GM03348 (cell line): ENCODE measurements at places on chromosomes 6 and 20.

DNA sequence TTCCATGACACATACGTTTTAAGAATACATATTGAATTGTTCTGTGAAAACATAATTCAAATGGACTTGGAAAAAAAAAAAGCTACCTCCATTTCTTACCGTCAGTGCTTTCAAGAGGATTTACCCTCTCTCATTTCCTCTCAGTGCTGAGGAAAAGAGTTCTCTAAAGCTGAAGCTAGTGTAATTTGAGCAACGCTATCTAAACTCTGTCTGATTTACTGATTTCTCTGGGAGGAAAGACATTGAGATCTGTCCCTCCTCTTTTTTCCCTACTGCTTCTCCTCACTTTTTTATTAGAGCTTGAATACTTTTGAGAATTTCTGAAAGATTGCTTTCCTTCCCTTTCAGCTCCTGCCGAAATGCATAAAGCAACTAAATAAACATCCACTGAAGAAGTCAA, 41.2 kb upstream of the GRIK2 start:
- no peak for DNase-seq

DNA sequence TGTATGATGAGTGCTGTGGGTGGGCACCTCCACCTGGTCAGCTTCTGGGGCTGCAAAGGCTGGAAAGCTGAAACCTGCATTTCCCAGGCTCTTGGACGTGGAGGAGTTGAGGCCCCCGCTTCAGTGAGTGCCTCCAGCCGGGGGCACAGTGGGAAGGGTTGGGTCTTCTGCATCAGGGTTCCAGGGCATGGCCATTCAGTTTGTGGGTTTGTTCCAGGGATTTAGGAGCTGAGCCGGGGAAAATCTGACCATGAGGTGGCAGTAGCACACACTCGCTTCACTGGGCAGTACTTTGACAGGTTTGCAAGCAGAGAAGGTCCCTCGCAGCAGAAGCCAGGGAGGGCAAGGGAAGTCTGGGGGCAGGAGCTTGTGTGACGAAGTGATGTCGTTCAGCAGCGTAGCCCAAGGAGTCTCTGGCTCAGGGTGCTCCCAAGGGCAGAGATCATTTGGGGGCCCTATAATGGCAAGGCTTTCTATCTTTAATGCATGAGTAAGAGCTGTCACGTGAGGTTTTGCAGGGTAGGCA, 69.5 kb upstream of the SULF2 start:
- DNase-seq = peak; percentile 28

DNA sequence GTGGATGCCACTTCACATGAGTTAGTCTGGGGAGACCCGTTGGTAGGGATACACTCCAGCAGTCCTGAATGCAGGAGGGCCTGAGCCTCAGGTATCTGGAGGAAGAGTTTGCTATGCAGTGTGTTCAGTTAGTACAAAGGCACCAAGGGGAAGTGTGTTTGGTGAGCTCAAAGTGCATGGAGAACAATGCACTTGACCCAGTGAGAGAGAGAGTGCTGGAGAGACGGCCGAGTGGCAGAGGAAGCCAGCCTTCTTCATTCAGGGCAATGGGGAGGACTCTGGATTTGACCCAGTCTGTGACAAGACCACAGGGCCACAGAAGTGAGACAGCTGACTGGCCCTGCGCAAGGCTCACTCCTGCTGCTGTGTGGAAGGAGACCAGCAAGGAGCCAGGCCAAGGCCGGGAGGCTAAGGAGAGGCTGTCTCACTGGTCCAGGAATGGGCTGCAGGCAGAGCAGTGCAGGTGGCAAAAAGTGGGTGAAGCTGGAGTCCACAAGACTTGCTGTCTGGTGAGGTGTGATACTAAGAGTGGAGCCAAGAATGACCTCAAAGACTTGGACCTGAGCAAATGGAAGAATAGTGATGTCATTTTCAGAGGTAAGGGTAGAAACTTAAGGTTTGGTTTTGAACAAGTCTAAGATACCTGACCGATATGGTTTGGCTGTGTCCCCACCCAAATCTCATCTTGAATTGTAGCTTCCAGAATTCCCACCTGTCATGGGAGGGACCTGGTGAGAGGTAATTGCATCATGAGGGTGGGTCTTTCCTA, 38.0 kb downstream of the PDE10A start:
- no peak for DNase-seq

GRCh38 chr20:33640287-33640686, 21.8 kb upstream of the C20orf144 start:
- DNase-seq = no peak

DNA sequence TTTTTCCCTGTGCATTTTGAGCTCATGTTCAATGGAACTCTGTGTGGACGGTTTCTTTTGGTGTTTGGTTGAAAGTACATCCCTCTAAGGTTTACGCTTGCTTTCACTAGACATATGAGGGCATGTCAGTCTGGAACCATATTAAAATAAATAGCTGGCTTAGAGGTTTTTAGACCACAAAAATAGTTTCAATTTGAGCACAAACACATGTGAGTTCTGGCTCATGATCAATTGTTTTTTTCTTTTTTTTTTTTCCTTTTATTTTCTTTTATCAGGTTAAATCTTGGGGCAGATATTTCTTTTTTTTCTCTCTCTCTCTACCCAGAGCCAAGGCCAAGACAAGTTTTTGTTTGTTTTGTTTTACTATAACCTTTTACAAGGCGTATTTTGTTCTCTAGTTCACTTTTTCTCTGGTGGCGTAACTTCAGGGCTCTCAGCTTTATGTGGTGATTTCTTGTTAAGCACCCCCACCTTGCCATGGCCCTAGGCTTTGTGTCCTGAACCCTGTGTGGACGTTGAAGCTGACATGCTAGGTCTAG, 92.9 kb downstream of the SHLD1 start:
- DNase-seq = no peak

- no peak for DNase-seq
Measured at GRCh38 chr20:37542281-37542680, 14.6 kb upstream of the BLCAP start.

GRCh38 chr6:160427312-160428068, 79.3 kb downstream of the SLC22A3 start:
- DNase-seq = no peak

DNA sequence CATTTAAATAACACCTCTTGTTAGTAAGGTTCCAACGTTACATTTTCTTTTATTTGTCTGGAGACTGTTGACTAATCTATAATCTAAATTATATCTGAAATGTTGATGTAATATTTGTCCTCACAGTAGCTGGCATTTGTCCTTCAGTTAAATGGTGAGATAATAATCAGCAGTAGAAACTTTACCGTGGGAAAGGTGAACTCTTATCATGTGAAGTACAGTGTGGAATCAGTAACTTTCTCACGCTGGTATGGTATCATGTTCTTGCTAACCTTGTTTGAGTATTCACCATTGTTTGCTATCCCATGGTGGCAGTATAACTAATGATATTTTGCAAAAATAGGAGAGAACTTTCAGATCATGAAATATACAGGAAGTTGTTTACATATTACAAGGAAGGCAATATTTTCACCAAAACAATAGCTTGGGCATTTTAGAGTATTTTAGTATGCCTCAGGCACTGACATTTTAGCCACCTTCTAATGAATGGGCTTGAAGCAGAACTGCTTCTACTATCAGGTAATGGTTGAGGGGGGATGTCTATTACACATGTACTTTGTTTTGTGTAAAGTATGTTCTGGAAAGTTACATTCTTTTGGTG, 4.8 kb downstream of the GMNN start:
- no peak for DNase-seq

DNA sequence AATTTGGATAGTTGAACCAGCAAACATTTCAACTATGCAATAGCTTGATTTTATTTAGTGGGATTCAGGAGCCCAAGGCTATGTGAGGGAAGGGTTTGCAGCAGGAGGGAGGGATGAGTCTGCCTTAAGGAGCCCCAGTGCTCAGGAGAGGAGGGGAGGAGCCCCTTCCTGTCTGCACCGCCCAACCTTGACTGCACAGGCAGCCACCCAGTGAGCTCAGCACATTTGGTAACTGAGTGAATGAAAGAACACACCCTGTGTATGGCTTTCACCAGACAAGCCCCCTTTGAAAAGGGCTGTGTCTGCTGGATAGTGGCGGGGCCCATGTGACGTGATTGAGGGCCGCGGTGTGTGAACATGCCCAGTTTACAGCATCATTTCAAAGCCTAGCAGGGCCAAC, 17.0 kb downstream of the DACT2 start:
- DNase-seq = no peak

DNA sequence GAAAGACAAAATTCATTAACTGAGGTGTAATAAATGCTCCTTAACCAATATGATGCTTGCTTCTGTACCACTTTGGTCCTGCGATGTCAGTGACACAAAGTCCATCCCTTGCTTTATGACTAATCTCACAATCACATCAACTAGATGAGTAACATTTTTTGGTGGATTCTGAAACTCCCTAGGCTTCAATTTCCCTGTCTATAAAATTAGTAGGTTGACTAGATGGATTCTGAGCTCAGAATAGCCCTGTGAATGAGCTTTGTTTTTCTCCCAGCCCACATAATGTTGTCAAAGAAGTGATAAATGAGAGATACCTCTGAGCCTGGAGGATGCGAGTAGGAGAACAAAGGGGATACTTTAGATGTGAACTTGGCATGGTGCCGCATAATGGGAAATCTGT, 9.1 kb downstream of the TXLNB start:
- no peak for DNase-seq

DNA sequence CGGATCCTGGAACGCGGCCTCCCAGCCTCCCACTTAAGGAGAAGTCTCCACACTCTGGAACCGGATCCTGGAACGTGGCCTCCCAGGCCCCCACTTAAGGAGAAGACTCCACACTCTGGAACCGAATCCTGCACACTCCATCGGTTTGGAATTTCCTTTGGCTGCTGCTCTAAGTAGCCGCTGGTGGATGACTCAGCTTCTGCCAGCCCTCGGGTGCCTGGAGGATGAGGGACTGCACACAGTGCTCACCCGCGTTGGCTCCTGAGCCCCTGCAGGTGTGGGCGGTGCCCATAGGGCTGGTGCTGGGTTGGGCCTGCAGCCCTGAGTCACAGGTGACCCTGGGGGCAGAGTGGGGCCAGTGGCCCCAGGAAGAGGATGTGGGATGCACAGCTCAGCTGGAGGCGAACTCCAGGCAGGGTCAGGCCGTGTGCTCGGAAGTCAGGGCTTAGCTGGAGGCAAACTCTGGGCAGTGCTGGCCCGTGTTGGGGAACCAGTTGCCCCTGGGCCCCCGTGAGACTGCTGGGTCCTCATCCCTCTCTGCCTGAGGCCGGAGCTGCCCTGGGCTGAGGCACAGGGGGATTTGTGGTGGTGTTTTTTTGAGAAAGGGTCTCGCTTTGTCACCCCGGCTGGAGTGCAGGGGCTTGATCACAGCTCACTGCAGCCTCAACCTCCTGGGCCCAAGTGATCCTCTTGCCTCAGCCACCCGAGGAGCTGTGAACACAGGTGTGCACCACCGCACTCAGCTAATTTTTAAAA, 13.9 kb upstream of the TNFRSF6B start:
- peak; percentile 94 for DNase-seq

DNA sequence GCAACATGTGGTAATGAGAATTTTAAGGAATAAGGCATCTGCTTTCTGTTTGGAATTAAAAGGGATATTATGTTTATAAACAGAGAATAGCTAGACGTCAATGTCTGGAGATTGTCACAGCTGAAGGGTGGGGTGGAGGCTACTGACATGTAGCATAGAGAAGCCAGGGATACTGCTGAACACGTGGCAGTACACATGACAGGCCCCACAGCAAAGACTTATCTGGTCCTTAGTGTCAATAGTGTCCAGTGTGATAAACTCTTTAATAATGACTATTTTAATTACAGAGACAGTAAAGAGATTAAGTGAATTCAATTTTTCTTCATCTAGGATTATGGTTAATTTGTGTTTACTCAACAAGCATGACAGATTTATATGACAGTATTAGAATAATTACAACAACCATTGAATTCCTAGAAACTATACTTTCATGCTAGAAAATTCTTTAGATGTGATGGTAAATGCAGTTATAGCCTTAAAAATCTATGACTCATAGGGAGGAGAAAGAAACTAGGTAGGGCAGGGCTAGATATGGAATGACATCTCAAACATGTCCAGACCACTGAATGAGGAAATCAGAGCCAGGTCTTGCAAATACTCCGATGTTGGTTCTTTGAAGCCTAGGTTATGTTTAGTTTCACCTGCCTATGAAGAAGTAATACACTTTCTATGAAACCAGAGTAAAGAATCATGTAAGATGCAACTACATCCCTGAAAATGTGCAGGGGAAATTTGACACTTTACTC, 399.5 kb downstream of the PHF3 start:
- DNase-seq = no peak

DNA sequence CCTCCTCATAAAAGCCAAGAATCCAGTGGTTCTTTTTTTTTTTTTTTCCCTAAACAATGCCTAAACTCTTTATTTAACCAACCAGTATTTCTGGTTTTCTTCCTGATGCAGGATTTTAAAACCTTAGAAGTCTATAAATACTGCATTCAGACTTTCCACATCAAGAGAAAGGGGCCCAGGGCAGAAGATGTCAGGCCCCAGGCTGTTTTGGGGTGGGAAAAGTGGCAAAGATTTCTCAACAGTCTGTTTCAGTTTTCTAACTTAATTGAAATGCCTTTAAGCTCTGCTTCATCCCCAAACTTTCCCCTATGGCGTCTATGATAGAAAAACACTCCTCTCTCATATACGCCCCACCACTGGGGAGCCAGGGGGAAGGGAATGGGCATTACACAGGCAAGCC, 33.1 kb downstream of the QRSL1 start:
- no peak for DNase-seq

DNA sequence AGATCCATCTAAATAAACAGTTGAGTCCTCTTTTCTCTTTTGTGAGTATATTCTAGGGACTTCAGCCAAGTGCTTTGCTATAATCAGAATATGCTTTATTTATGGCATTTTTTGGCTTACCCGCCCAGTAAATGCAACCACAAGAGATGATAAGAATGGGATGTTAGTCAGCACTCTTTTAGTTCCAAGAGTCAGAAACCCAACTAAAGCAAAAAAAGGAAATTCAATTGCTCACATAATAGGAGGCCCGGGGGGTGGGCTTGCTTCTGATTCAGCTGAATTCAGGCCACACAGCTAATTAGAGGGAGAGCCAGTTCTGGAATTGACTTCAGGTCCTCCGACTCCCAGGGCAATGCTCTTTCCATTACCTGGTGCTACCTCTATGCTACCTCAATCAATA, 250.6 kb downstream of the FARS2 start:
- peak; percentile 72 for DNase-seq

GRCh38 chr6:18427296-18427695, 40.1 kb downstream of the RNF144B start:
- no peak for DNase-seq

- DNase-seq = no peak
Measured at GRCh38 chr6:33994472-33995308, 151.2 kb downstream of the GRM4 start.

DNA sequence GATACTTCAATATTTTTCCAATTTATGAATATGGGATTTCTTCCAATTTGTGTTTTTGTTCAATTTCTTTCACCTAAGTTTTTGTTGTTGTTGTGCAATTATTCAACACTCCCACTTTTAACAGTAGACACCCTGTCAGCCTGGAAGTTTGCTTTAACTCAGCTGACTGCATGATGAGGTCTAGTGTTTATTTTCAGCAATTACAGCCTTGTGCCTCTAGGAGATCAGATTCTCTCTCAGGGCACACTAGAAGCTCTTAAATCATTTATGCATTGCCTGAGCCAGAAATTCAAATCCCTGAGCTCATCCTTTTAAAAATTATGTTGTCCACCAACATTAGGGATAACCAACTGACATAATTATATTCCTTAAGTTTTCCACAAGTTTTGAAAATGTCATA, 85.7 kb downstream of the MRAP2 start:
- no peak for DNase-seq

- peak; percentile 55 for DNase-seq
Measured at GRCh38 chr6:159249752-159250151, 80.6 kb downstream of the FNDC1 start.
